Natural killer cell (primary cell): ENCODE measurements at places on chromosomes 7 and 10. TPM values are rescaled to one million over a fixed set of nuclear protein-coding genes. Genes with fewer than 3 reads are reported as not detected.

The TPST1 gene
- total RNA-seq: 17.3 TPM

The OPALIN gene
- not detected for total RNA-seq

The ASB10 gene
- total RNA-seq: not detected

The GPRIN2 gene
- not detected for total RNA-seq

The VSTM4 gene
- 0.45 TPM for total RNA-seq

DNA sequence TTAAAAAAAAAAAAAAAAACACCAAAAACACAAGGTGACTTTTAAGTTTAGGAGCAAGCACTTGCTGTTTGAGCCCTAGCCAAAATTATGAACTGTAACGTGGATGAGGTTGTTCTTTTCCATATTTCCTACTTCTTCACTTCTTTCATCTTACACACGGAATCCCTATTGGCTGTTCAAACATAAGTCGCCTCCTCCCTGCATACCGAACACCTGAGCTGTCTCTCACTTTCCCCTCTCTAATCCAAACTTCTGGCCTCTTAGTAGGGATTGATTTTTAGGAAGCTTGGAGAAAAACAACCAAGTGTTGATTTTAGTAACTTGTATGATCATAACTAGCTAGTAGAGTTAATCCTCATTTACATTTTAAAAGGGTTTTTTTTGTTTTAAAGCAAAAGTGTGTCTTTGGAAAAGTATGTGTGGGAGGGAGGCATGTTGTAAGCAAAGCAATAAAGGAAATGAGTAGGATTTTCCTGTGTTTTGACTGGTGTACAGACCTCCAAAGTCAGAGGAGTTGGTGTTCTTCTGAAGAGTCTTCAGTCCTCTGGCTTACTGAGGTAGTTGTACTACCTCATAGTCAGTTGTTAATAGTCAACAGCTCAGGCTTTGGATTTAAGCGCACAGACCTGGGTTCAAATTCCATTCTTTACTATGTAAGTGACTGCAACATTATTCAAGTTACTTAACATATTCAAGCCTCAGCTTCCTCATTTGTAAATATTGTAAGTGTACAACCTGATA, 39.3 kb downstream of the RABGEF1 start:
- no peaks in the 10 kb centered on the region for H3K27me3 ChIP-seq
- no peak overlapping the region for H3K4me3 ChIP-seq

- no peak overlapping the region for H3K27ac ChIP-seq
- no peaks in the 10 kb centered on the region for H3K36me3 ChIP-seq
- no peak for DNase-seq
- no peaks in the 10 kb centered on the region for H3K4me1 ChIP-seq
Measured at GRCh38 chr10:93280699-93281366, 201.3 kb downstream of the MYOF start.

GRCh38 chr7:48595756-48596155, 328.6 kb upstream of the CDC14C start:
- no peak overlapping the region for H3K4me3 ChIP-seq
- H3K27me3 ChIP-seq: no peaks in the 10 kb centered on the region
- no peaks in the 10 kb centered on the region for H3K36me3 ChIP-seq
- DNase-seq: no peak
- no peaks in the 10 kb centered on the region for H3K4me1 ChIP-seq

DNA sequence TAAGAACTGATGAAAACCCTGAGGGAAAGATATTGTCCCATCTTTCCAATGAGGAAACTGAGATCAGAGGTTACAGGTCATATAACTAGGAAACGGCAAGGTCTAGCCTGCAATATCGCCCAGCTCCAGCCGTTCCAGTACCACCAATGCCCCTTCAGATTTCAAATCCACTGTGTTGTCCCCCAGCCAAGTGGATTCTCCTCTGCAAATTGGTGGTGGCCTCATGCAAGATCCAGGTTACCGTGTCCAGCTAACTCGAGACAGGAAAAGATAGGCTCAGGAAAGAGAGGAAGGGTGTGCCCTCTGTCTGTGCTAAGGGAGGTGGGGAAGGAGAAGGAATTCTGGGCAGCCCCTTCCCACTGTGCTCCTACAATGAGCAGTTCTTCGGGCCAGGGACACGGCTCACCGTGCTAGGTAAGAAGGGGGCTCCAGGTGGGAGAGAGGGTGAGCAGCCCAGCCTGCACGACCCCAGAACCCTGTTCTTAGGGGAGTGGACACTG, 25.3 kb downstream of the PRSS2 start:
- H3K36me3 ChIP-seq: peaks cover 22% of the 10 kb centered on the region
- peak overlapping the region; percentile 93 for H3K4me3 ChIP-seq
- peaks cover 62% of the 10 kb centered on the region for H3K4me1 ChIP-seq
- peak overlapping the region; percentile 98 for H3K27ac ChIP-seq

GRCh38 chr7:152476551-152476950, 40.7 kb upstream of the KMT2C start:
- H3K4me1 ChIP-seq: no peaks in the 10 kb centered on the region
- no peaks in the 10 kb centered on the region for H3K27me3 ChIP-seq
- H3K27ac ChIP-seq: no peak overlapping the region
- H3K36me3 ChIP-seq: no peaks in the 10 kb centered on the region

GRCh38 chr7:151351967-151352366, 10.4 kb downstream of the NUB1 start:
- H3K36me3 ChIP-seq: peaks cover 47% of the 10 kb centered on the region
- H3K4me3 ChIP-seq: no peak overlapping the region
- peak overlapping the region; percentile 99 for H3K27ac ChIP-seq
- no peaks in the 10 kb centered on the region for H3K27me3 ChIP-seq

GRCh38 chr7:98399462-98399861, 1.4 kb downstream of the BAIAP2L1 start:
- H3K27ac ChIP-seq: no peak overlapping the region
- H3K36me3 ChIP-seq: no peaks in the 10 kb centered on the region
- H3K4me1 ChIP-seq: peaks cover 9% of the 10 kb centered on the region
- DNase-seq: no peak
- H3K27me3 ChIP-seq: peaks cover 5% of the 10 kb centered on the region
- no peak overlapping the region for H3K4me3 ChIP-seq
